ENCODE measurements at places on chromosomes 11 and 22.

GRCh38 chr11:6636480-6636879 is 17.3 kb upstream of the TPP1 start:
- DNase-seq: no peak

- no peak for DNase-seq
Measured at GRCh38 chr11:61417670-61418069, 12.1 kb downstream of the CPSF7 start.

DNA sequence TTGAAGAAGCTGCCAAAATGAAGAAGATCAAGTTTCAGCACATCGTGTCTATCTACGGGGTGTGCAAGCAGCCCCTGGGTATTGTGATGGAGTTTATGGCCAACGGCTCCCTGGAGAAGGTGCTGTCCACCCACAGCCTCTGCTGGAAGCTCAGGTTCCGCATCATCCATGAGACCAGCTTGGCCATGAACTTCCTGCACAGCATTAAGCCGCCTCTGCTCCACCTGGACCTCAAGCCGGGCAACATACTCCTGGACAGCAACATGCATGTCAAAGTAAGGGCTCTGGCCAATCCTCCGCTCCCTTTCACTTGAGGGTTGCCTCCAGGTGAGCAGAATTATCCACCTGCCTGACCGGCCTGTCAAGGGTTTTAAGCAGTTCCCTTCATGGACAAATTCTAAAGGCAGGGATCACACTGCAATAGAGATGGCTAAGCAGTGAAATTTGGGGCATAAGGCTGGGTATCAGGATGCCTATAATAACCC is 6.0 kb downstream of the ANKK1 start:
- DNase-seq: no peak

DNA sequence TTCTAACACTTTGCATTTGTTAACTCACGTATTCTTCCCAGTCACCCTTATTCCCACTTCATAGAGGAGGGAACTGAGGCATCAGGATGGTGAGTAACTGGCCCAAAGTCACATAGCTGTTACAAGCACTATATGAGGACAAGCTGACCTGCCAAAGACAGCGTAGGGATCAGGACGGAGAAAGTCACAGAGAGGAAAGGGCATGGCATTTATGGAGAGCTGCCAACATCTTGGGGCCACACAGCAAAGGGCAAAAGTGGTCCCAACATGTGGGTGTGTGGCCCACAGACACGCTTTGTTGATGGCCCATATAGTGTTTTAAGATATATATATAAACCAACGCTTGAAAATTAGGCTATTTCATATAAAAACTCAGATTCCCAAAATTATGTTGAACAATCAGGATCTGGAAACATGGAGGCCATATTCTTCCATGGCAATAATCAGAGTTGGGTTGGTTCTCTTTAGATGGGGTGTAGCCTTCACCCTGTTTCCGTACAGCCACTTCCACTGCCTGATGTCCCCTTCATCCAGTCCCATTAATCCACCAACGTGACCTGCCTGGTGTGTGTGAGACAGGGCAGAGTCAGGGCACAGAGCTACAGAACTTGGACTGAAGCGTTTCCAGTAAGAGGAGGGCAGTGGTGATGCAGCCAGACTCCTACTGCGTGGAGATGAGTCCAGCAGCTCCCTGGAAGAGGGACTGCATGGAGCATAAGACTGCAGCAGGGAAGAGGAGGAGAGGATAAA is 39.9 kb upstream of the CD5 start:
- DNase-seq: no peak

DNA sequence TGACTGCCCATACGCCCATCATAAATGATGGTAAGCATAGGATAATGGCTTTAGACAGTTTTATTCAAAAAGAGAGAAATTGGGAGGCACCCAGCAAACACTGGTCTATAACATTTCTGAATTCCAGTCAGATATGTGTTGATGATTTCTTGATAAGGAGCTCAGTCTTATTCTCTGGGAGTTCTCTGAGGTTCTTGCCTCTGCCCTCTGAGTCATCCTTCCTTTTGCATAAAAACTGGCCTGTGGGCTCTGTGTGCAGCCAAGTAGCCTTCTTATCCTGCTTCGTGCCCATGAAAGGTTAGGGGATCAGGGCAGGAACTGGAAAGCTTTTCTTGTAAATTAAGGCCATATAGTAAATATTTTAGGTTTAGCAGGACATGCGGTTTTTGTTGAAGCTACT is 48.9 kb downstream of the FAR1 start:
- no peak for DNase-seq

GRCh38 chr11:111675891-111676290 is 73.6 kb downstream of the SIK2 start:
- no peak for DNase-seq

DNA sequence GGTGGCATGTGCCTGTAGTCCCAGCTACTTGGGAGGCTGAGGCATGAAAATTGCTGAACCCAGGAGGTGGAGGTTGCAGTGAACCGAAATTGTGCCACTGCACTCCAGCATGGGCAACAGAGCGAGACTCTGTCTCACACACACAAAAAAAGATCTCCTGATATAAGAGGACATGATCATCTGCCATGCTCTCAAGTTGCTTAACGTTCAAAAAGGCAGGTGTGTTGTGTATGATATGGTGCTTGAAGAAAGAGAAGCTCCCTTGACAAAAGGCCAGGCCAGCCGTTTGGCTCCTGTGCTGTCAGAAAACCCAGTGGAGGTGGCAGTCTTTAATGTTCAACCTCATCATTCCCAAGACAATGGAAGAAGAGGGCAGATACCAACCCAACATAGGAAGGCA is 117.3 kb upstream of the PLET1 start:
- no peak for DNase-seq

GRCh38 chr11:108019870-108020540 is 11.3 kb downstream of the CUL5 start:
- no peak for DNase-seq

- no peak for DNase-seq
Measured at GRCh38 chr22:46272762-46273431, 5.1 kb downstream of the TTC38 start.

- no peak for DNase-seq
Measured at GRCh38 chr11:130423541-130424142, 4.8 kb downstream of the ADAMTS8 start.

DNA sequence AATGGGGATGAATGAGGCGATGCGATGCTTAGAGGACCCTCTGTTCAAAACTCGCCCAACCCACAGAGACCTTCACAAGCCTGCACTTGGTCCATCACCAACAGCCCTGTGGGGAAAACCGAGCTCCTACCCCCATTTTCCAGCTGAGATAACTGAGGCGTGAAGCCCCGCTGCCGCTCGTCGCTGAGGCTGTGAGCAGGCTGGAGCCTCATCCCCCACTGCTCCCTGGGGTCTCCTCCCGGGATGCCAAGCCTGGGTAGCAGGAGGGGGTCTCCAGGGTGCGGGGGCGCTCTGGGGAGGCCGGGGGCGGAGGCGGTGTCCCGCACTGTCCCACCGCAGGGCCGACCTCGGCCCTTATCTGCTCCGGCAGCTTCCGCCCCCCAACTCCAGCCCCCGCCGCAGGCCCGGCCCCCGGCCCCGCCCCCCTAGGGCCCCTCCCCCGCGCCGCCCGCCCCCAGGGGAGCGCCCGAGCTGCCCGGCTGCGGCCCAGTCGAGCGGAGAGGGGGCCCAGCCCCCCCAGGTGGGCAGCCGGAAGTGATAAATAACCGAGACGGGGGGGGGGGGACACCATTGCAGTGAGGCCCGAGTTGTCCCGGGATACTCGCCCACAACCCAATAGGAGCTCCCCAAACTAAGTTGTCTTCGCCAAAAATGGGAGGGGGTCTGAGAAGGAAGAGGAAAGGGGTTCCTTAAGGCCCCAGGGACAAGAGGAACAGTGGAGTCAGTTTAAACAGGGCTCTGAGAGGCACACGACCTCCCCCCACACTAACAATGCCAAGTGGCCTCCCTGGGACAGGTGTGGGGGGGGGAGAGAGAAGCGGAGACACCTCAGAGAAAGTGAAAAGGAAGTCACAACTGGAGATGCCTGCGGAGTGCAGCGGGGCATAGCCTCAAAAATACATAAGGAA is 8.3 kb upstream of the SLC39A13 start:
- DNase-seq: no peak

- DNase-seq: no peak
Measured at GRCh38 chr11:6586434-6587359, 16.7 kb downstream of the RRP8 start.

GRCh38 chr11:69878144-69878883 is 59.1 kb upstream of the FGF3 start:
- DNase-seq: no peak

DNA sequence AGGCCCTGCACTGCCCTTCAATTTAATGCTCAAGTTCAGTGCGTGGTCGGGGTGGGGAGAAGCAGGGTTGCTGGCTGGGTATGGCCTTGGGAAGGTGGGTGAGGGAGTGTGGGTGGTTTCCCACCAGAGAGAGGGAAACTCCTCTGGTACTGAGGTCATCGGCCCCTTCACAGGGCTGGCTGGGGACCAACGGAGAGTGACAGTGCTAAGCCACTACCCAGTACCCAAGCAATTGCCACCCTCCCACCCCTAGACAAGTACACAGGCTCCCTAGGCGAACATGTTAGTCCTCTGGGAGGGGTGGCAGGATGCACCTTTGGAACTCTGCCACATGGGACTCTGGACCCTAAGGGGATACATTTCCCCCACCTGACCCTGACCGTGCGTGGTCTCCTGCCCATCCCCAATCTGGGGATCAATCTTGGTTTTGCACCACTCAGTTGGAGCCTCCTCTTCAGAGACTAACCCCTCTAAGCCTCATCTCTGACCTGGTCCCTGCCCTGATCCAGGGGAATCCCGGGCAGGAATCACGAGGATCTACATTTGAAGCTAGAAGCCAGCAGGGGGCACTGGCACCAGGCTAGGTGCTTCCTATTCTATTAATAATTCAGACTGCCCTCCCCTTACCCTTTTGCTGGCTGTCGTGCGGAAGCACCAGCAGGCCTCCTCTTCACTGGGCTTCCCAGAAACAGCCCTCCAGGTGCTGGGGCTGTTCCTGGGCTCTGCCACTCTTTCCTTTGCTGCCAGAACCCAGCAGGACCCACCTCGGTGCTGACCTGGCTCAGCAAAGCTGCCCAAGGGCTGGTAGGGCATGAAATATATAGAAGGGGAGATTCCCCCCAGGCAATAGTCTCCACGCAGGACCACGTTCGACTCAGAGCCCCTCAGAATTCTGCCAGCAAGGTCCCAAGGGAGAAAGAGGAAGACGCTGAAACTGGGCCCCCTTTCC is 377.7 kb downstream of the TENM4 start:
- DNase-seq: no peak

- no peak for DNase-seq
Measured at GRCh38 chr11:92626624-92627023, 342.8 kb upstream of the MTNR1B start.

DNA sequence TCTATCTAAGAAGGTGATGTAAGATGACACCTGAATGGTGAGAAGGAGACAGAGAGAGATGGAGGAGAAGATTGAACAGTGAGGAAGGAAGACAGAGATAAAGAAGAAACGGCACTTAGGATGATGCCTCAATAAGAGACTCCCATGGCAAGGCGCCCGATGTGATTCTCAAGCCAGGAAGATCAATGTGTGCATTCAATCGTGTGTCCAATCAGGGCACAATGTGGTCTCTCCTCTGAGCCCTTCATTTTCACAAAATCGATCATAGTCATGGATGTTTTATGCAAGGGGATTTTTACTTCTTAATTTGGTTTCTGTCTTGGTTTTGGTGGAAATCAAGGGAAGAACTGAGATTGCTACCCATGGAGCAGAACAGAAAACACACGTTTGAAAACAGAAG is 19.9 kb upstream of the TMPRSS13 start:
- no peak for DNase-seq

GRCh38 chr22:20084547-20085413 is 4.7 kb downstream of the DGCR8 start:
- no peak for DNase-seq

DNA sequence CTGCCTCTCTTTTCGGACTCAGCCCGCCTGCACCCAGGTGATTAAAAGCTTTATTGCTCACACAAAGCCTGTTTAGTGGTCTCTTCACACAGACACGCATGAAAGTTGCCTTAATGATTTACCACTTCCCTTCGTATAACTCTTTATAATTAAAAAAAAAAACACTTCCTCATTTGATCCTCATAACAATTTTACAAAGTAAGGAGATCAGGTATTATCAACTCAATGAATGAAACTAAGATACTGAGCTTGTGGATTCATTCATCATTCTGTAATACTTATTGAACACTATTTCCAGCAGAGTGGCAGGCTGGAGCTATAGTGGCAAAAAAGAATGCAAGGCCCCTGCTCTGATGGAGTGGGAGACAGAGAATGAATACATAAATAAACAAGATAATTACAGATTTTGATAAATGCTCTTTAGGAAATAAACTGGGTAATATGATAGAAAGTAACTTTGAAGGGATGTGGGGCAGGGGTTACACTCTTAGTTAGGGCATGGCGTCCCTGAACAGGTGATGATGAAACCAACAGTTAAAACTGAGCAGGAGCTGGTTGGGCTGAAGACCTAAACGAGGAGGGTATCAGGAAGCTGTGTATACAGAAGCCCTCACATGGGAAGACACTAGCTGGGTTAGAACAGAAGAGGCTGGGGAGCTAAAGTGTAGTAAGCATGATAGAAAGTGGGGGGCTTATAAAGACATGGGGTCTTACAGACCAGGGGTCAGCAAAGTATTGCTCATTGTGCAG is 5.4 kb upstream of the CRTAM start:
- DNase-seq: no peak

DNA sequence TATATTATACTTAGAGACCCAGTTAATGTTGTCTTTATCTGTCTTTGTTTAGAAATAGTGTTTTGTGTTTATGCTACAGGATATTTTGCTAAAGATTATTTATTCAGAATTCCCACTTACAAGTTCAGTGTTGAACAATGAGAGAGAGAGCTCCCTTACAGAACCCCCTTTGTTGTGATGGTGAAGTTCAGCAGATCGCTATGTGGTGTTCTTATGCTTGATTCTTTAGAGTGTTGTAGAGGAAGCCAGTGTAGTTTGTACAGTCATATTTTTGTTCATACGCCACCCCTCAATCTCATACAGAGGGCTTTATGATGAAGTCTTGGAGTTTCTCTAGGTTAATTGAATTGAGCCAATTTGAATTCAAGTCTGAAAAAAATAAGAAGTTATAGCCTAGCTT is 150.2 kb downstream of the TMEM135 start:
- DNase-seq: no peak

DNA sequence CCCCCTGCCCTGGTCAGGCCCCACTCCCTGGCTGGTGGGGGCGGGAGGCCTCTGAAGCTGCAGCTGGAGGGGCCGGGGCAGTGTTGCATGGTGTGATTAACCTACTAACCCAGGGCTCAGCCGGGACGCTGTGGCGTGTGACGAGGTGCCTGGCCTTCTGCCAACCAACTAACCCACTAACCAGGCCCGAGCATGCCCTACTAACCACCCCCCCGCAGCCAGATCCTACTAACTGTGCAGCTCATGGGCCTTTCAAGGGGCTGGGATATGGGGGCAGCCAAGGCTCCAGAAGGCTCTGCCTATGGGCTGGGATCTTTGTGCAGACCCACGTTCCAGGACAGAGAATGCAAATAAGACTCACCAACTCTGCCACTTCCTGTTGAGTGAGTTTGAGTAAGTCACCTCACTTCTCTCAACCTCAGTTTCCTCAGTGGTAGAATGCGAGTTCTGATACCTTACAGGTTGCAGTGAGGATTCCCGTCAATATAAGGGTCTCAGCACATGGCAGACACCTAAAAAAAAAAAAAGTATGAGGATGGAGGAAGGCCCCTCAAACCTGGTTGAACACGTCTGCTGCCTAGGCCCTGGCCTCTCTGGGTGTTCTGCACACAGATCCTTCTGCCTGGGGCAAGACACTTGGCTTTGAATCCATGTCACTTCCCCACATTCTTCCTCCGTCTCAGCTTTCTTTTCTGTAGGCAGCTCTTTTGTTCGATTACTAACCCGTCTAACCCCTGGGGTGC is 14.1 kb downstream of the MIAT start:
- no peak for DNase-seq

Data from cerebellar nuclear complex (tissue), 1 donor.